ENCODE measurements at places on chromosomes 13 and 19.

GRCh38 chr19:30036154-30037129, 94.4 kb downstream of the URI1 start:
- no peak for DNase-seq

DNA sequence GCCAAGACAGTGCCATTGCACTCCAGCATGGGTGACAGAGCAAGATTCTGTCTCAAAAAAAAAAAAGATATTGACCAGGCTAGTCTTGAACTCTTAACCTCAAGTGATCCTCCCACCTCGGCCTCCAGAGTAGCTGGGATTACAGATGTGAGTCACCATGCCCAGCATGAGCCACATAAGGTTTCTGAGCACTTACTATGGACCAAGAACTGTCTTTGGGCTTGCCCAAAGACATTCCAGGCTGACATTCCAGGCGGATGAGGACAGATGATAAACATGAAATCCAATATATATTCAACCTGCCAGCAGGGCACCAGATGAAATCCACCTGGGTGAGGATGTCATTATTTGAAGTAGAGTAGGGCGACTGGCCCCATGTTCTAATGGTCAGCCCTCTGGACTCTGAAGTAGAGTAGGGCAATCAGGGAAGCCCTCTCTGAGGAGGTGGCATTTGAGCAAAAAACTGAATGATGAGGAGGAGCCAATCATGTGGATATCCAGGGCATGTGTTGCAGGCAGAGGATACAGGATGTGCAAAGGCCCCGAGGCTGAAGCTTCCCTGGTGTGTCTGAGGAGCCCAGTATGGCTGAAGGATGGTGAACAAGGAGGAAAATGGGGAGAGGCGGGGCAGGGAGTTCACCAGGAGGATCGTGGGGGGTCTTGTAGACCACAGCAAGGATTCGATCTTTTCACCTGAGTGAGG, 4.0 kb downstream of the C19orf38 start:
- DNase-seq: no peak

DNA sequence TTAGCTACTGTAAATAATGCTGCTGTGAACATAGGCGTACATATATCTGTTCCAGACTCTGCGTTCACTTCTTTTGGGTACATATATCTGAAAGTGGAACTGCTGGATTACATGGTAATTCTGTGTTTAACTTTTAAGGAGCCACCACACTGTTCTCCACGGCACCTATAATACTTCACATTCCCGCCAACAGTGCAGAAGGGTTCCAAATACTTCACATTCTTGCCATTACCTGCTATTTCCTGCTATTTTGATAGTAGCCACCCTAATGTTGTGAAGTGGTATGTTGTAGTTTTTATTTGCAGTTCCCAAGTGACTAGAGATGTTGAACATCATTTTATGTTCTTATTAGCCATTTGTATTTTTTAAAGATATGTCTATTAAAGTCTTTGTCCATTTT, 377.4 kb upstream of the SLC10A2 start:
- no peak for DNase-seq

DNA sequence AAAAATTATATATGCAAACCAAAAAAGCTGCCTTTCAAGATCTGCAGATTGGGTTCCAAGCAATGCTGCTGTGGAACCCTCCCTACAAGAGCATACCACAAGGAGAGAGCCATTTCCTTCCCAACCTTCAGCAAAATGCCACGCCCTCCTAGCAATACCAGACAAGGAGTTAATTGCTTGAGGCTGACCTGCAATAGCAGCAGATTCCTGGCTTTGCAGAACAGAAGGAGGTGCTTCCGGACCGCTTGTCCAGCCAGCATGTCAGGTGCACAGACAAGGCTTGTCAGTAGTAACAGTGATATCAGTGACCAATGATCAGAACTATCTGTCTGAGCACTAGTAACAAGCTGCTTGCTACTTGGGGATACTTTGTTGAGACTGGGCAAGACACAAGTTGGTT, 301.6 kb downstream of the FGF14 start:
- DNase-seq: no peak

- DNase-seq: peak; percentile 68
Observed at GRCh38 chr19:40689339-40690049, 957 bp downstream of the NUMBL start.
